Naive thymus-derived CD4-positive, alpha-beta T cell (primary cell): ENCODE measurements at places on chromosomes 6 and 20. TPM values are rescaled to one million over a fixed set of nuclear protein-coding genes. Genes with fewer than 3 reads are reported as not detected.

DNA sequence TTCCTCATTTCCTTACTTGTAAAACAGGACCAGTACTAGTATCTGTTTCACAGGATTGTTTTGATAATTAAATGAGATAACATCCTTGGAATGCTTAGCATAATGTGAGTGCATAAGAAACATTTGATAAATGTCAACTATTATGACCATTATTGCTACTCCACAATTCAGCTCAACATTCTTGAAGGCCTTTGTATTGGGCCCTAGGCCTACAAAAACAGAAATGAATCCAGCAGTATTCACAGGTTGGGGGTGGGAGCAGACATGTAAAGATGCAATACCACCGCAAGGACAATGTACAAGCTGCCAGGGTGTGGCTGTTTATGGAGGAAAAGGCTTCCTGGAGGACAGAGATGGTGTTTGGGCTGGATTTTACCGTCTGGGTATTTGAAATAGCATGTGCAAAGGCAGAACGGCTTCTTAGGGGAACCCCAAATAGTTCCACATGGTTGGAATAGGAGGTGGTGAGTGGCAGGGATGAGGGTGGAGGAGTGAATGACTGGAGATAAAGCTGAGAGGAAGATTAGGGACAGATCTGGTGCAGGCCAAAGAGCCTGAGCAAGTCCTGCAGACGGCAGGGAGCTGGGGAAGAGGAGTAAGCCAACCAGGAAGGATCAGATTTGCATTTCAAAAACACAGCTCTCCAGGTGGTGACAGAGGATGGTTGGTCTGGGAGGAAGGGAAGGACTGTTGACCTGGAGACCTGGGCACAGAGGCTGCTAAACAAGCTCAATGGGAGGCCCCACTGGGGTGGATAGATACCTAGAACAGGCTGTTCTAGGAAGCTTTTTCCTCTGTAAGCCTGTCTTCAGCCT lies 57.0 kb upstream of the EPB41L1 start:
- H3K4me3 ChIP-seq: no peak overlapping the region
- no peak for DNase-seq
- H3K4me1 ChIP-seq: no peaks in the 10 kb centered on the region
- H3K36me3 ChIP-seq: no peaks in the 10 kb centered on the region

DNA sequence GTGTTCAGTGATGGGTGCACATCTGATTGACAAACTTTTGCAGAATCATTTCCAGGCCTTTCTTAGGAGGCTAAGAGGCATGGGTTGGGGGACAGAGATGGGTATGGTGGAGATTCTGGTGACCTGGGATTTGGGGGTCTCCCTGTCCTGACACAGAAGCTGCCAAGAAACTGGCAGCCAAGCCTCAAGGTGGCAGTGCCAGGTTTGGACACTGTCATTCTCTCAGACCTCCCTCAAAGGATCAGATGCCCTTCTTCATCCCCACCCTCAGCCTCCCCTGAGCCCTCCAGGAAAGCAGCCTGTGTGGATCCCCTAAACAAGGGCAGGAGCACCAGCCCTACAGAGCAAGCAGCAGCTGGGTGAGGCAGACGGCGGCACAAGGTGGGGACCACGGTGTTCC lies 18.1 kb upstream of the MAS1L start:
- H3K27ac ChIP-seq: no peak overlapping the region
- no peaks in the 10 kb centered on the region for H3K27me3 ChIP-seq

SIRPB2 gene
- not detected for polyA plus RNA-seq

TCFL5 gene
- polyA plus RNA-seq: 1.9 TPM

- no peaks in the 10 kb centered on the region for H3K27me3 ChIP-seq
- no peak overlapping the region for H3K27ac ChIP-seq
- DNase-seq: no peak
- no peak overlapping the region for H3K4me3 ChIP-seq
Measured at GRCh38 chr6:4664911-4665310, 111.3 kb upstream of the CDYL start.

GRCh38 chr6:35302604-35303241 lies 5.1 kb downstream of the DEF6 start:
- peaks cover 51% of the 10 kb centered on the region for H3K4me1 ChIP-seq
- peak overlapping the region; percentile 67 for H3K4me3 ChIP-seq
- H3K27ac ChIP-seq: peak overlapping the region; percentile 91
- H3K36me3 ChIP-seq: peaks cover 24% of the 10 kb centered on the region
- peak; percentile 87 for DNase-seq
